Retina (tissue), 1 donor: ENCODE measurements at places on chromosomes 5 and 9.

- peak; percentile 79 for DNase-seq
Observed at GRCh38 chr9:95048225-95049087, 269.1 kb downstream of the FANCC start.

- DNase-seq, result no peak
Observed at GRCh38 chr9:109381011-109381729, 60.3 kb upstream of the EPB41L4B start.

DNA sequence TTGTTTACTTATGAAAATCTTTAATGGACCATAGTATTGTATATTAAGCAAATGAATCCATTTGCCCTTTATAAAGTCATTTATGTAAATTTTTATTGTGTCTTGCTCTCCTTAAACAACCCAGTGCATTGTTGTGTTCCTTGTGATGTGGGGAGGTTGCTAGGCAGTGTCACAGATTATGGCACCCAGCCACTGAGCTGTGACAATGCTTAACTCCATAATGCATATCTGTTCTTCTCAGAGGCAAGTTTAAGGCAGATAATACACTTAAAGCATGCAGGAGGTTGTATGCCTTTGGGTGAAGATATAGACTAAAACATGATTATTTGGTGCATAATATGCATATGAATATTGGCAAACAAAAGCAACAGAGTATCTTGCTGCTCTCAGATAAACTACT, 269.6 kb upstream of the RIOK2 start:
- no peak for DNase-seq

DNA sequence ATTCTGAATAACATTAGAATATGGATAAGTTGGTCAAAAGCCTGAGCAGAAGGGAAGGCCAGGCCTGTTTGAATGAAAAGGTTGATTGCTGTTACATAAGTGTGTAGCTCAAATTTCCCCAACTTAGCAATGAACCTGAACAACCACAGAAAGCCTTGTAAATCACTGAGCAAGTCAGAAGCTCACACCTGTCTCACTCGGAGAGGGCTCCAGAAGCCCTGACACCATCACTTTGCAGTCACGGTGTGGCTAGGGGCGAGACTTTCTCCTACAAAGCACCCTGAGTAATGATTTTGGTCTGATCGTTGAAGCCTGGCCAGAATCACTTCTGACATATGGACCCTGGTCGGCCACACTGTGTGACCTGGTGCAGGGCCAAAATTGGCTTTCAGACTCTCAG, 62.0 kb downstream of the MTX3 start:
- no peak for DNase-seq
